ENCODE measurements at places on chromosomes 7 and 10.
A peak's percentile ranks its signal among the peaks of the same experiment; 100 is the strongest.

GRCh38 chr7:14836571-14837189, 65.9 kb downstream of the DGKB start:
- DNase-seq, result no peak

DNA sequence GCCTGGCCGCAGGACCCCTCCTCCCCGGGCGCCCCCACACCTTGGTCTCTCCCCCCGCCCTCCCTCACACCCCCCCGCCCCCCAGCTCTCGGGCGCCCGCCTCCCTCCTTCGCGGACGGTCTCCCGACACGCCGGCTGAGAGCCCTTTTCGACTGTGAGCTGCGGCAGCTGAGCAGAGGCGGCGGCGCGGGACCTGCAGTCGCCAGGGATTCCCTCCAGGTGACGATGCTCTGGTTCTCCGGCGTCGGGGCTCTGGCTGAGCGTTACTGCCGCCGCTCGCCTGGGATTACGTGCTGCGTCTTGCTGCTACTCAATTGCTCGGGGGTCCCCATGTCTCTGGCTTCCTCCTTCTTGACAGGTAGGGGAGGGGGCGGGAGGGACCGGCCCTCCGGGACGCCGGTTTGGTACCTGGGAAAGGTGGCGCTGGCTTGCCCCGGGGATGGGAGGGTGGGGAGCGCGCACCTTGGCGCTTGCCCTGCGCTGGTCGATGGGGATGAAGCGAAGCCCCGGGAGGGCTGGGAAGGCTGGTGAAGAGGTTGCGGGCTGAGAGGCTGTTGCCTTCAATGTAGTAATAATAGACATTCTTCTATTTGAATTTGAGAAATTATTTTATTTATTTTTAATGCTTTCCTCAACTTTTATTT, at the start of gene BMPER:
Gene BMPER, plus strand, starts transcription at position 151 of the 644 bp plus-strand sequence. Its CDS starts 75 bp downstream, at position 226.
- DNase-seq, result peak; percentile 53

GRCh38 chr7:69038915-69039314, 559.4 kb upstream of the AUTS2 start:
- DNase-seq, result no peak

GRCh38 chr10:67767244-67767643, 70.7 kb downstream of the DNAJC12 start:
- no peak for DNase-seq

DNA sequence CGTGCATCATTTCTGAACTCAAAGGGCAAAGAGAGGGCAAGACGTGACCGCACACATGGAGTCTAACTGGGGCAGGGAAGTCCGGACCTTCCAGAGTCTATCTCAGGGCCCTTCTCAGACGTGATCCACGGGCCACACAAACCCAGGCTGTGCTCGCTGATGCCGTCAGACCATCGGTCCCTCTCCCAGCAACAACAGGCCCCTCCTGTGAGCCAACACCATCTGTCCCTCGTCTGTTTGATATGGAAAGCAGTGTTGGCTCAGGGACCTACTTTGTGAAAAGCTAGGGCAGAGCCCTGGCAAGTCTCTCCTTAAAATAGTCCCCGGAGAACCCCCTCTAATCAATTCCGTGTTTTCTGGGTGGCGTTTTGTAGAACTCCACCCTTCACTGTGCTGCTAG, 208.8 kb downstream of the TCERG1L start:
- DNase-seq, result no peak

DNA sequence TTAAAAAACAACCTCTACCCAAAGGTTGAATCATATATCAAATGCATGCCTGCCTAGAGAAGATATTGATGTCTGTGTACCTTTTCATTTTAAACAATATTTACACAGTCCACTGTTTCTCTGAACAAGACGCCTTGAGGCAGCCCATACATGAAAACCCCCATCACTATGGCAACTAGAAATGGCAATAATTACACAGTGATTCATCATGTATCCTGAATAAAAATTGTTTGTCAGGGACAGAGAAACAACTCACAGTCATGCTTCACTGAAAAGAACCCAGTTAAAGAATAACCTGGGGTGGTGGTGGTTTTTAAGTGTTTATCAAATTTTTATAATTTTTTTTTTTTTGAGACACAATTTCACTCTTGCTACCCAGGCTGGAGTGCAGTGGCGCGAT, 19.7 kb downstream of the DNAJC12 start:
- no peak for DNase-seq

DNA sequence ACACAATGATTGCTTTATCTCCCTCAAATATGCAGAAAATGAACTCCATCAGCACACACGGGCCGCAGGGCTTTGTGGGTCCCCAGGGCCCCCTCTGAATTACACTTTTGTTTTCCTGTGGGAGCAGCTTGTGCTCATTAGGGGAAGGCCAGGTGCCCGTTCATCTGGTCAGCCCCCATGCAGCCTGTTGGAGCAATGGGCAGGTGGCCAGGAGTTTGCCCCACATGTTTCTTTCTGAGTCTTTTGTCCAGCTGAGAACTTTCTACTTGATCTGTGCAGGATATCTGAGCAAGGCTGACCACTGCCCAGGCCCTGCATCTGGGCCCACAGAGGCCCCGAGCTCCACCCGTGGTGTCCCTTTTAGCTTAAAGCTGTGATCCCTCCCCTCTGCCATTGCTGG, 105.3 kb upstream of the FAM20C start:
- peak; percentile 73 for DNase-seq

GRCh38 chr10:59651902-59652301, 57.7 kb downstream of the SLC16A9 start:
- DNase-seq, result no peak

- DNase-seq, result no peak
These were observed 1.6 kb downstream of the FAM171A1 start for GRCh38 chr10:15369256-15370211.
